Caco-2 (cell line): ENCODE measurements at places on chromosomes 13 and 19. TPM values are rescaled to one million over a fixed set of nuclear protein-coding genes. Genes with fewer than 3 reads are reported as not detected.

- H3K27me3 ChIP-seq: no peaks in the 10 kb centered on the region
- H3K4me3 ChIP-seq: no peak overlapping the region
- no peak overlapping the region for H3K27ac ChIP-seq
Observed at GRCh38 chr13:26847281-26847680, 86.7 kb upstream of the GPR12 start.

DNA sequence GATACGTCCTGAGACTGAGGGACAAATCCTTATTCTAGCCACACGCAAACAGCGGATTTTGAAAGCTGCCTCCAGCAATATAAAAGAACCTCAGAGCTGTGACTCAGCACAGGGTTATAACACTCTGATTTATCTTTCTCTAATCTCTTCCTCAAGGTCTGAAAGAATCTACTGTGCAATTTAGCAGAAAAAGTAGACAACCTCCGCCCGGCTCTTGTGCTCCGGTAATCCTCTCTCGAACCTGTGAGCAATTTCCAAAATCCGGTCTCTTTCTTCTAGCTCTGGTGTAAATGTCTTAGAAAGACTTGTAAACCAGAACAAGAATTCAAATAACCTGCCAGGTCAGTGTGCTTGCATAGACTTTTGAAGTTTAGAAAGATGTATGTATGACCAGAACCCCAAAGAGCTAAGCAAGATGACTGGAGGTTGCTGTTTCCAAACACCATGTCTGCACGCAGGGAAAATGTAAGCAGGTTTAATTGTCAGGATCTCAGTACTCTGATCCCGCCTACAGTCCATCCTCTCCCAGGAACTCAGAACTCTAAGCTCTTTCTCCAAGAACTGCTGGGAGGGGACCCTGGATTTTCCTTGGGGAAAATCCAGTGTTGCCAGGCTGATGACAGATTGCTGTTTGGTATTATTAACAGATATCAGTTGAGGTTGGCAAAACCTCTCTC, 338.1 kb downstream of the RFC3 start:
- no peaks in the 10 kb centered on the region for H3K36me3 ChIP-seq
- H3K27me3 ChIP-seq: no peaks in the 10 kb centered on the region
- peak; percentile 8 for DNase-seq
- no peak overlapping the region for H3K4me3 ChIP-seq

DNA sequence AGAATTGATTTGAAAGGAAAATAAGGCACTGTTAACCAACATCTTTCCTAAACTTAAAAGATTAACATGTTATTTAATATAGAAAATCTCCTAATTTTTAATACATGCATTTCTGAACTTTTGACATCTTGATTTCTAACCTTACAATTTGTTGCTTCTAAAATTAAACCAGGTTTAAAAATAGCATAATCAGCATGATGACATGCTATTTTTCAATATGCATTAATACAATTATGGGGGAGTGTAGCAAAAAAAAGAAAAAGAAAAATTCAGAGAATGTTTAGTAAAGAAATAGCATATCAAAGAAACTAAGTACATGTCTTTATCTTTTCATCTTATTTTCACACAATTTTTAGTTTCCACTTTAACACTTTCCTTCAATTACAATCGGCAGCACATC, 98.7 kb downstream of the PCDH9 start:
- H3K4me3 ChIP-seq: no peak overlapping the region
- no peaks in the 10 kb centered on the region for H3K4me1 ChIP-seq
- no peaks in the 10 kb centered on the region for H3K36me3 ChIP-seq
- H3K27ac ChIP-seq: no peak overlapping the region
- no peaks in the 10 kb centered on the region for H3K27me3 ChIP-seq
- DNase-seq: no peak

GRCh38 chr19:32748497-32748896, 28.9 kb downstream of the TDRD12 start:
- no peaks in the 10 kb centered on the region for H3K27me3 ChIP-seq
- no peak overlapping the region for H3K27ac ChIP-seq
- no peak for DNase-seq
- H3K4me1 ChIP-seq: no peaks in the 10 kb centered on the region

DNA sequence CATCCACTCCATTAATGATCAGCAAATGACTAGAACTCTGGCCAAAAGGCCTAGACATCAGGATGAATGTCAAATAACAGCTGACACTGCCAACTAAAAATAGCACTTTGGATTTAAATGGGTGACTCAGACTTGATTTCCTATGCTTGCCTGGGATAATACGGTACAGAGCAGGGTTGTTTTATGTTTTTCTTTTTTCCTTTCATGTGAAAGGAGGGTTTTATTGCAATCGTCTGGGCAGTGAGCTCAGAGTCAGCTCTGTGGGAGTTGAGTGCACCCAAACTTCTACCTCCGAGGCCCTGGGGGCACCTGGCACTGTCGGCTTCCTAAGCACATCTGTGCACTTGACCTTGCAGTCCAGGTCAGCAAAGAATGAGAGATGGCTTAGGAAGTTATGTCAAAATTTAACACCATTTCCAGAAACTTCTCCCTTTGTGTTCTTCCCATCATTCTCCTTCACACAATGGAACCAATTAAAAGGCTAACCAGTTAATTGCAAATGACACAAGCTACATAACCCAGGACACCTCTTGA, 134.1 kb downstream of the LACC1 start:
- no peak overlapping the region for H3K27ac ChIP-seq
- H3K4me1 ChIP-seq: no peaks in the 10 kb centered on the region
- no peak for DNase-seq
- no peaks in the 10 kb centered on the region for H3K27me3 ChIP-seq

METTL21C gene
- not detected in 2 replicates for total RNA-seq

- peak overlapping the region; percentile 45 for H3K4me3 ChIP-seq
- H3K27me3 ChIP-seq: no peaks in the 10 kb centered on the region
Observed at GRCh38 chr13:30466841-30467252, 1.1 kb upstream of the HMGB1 start.

DNA sequence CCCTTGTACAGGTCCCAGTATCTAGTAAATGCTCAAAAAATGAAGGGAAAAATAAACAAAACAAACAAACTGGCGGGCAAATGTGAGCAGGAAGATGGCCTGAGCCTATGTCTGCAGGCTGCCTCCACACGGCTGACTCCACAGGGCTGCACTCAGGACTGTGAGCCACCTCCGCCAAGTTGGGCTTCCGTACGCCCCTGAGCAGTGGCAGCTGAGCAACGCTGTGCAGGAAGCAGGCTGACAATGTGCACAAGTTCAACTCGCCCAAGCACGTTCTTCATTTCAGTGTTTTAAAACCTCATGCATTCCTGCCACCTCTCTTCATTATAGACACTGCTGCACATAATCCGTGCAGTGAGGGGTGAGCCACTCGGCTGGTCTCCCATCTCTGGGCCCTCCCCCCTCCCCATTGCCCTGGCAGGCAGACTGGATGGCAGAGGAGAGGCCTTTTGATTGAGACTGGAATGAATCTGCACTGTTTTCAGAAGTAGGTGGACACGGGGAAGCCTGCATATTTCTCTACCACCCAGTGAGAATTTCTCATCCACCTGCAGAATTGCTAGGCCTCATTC, 915.3 kb downstream of the UQCRFS1 start:
- H3K36me3 ChIP-seq: no peaks in the 10 kb centered on the region
- no peaks in the 10 kb centered on the region for H3K4me1 ChIP-seq
- H3K27me3 ChIP-seq: no peaks in the 10 kb centered on the region
- no peak for DNase-seq

GRCh38 chr19:18650021-18650390, 13.2 kb downstream of the KLHL26 start:
- no peak overlapping the region for H3K4me3 ChIP-seq
- no peak overlapping the region for H3K27ac ChIP-seq
- DNase-seq: no peak
- no peaks in the 10 kb centered on the region; the same call in 1 of the 2 replicates for H3K36me3 ChIP-seq
- H3K27me3 ChIP-seq: no peaks in the 10 kb centered on the region

ZNF486 gene
- 0.66 and 0.79 TPM in 2 replicates for total RNA-seq

GRCh38 chr13:18991060-18991459, 190.6 kb downstream of the TUBA3C start:
- no peak for DNase-seq
- no peaks in the 10 kb centered on the region for H3K4me1 ChIP-seq
- H3K27me3 ChIP-seq: no peaks in the 10 kb centered on the region
- no peak overlapping the region for H3K27ac ChIP-seq

- no peaks in the 10 kb centered on the region for H3K36me3 ChIP-seq
- DNase-seq: no peak
- peak overlapping the region; percentile 70 for H3K4me3 ChIP-seq
- H3K4me1 ChIP-seq: peaks cover 14% of the 10 kb centered on the region; the same call in 1 of the 2 replicates
- H3K27ac ChIP-seq: no peak overlapping the region
- H3K27me3 ChIP-seq: peaks cover 7% of the 10 kb centered on the region
Observed at GRCh38 chr13:99967869-99968520, 3.6 kb downstream of the ZIC5 start.

- H3K36me3 ChIP-seq: no peaks in the 10 kb centered on the region
- no peak overlapping the region for H3K27ac ChIP-seq
- no peak for DNase-seq
- H3K27me3 ChIP-seq: no peaks in the 10 kb centered on the region
Observed at GRCh38 chr13:113654175-113654560, 3.8 kb downstream of the ATP4B start.

GRCh38 chr13:82664183-82664582, 1218.1 kb downstream of the SLITRK1 start:
- no peaks in the 10 kb centered on the region for H3K36me3 ChIP-seq
- H3K27me3 ChIP-seq: no peaks in the 10 kb centered on the region
- no peak for DNase-seq
- no peaks in the 10 kb centered on the region for H3K4me1 ChIP-seq
- no peak overlapping the region for H3K27ac ChIP-seq

GRCh38 chr13:42574011-42574410, at the start of gene TNFSF11:
Gene TNFSF11, plus strand, starts transcription at chr13:42574152. Its CDS starts 152 bp downstream, at chr13:42574304.
- no peak for DNase-seq
- H3K27ac ChIP-seq: no peak within 1 kb of the TSS
- no peak within 1 kb of the TSS for H3K4me3 ChIP-seq

DNA sequence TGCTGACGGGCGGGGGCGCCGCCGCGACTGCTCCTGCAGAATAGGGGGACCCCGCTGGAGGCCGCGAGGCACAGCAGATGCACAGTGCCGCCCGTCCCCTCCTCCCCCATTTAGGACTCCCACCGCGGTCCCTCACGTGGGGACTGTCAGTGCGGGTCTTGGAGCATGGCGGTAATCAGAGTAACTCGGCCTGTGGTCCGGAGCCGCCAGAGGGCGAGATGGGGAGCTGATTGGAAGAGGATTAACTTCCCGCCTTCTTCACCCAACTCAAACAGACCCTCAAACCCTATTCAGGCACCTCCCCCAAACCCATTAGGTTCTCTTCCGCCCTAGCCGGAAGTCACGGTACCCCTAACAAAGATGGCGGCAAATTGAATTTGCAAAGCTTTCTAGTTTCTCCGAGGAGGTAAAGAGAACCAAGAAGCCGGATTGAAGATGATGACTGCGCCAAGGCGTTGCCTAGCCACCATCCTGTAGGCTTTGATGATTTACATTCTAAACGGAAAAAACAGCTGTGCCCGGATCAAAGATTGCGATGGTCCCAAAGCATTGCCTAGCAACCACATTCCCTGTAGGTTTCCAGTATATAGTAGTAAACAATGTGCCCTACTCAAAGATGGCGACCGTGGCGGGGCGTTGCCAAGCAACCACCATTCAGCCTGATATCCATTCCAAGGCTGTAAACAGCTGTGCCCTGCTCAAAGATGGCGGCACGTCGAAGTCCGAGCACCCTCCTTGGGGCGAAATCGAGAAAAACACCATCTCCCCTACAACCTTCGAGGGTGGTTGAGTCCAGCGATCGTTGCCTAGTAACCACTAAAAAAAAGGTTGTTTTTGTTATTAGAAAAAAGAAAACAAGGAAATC, at the start of gene FUZ:
FUZ (minus strand) TSS at position 296 of the 865 bp plus-strand sequence; CDS start at position 110, 186 bp downstream.
- no peaks in the 10 kb centered on the region for H3K36me3 ChIP-seq
- H3K4me1 ChIP-seq: peaks cover 5% of the 10 kb centered on the region; the same call in 1 of the 2 replicates
- no peak within 1 kb of the TSS for H3K4me3 ChIP-seq
- H3K27ac ChIP-seq: no peak within 1 kb of the TSS
- DNase-seq: peak; percentile 89

GRCh38 chr19:33740811-33741396, 55.8 kb upstream of the KCTD15 start:
- H3K36me3 ChIP-seq: no peaks in the 10 kb centered on the region
- peak; percentile 60 for DNase-seq
- no peak overlapping the region for H3K27ac ChIP-seq
- H3K4me3 ChIP-seq: no peak overlapping the region
- 0 out of 2 replicates have a peak, but pooled peaks cover 1% of the 10 kb centered on the region for H3K27me3 ChIP-seq

- DNase-seq: no peak
- no peaks in the 10 kb centered on the region for H3K36me3 ChIP-seq
- H3K4me1 ChIP-seq: no peaks in the 10 kb centered on the region
- H3K27me3 ChIP-seq: no peaks in the 10 kb centered on the region
- no peak overlapping the region for H3K27ac ChIP-seq
- H3K4me3 ChIP-seq: no peak overlapping the region
Observed at GRCh38 chr19:29003641-29004409, 209.1 kb downstream of the UQCRFS1 start.

GRCh38 chr19:850221-850978, 1.7 kb upstream of the ELANE start:
- no peak overlapping the region for H3K27ac ChIP-seq
- no peak overlapping the region for H3K4me3 ChIP-seq
- no peaks in the 10 kb centered on the region for H3K27me3 ChIP-seq
- no peaks in the 10 kb centered on the region for H3K4me1 ChIP-seq
- DNase-seq: peak; percentile 47
- H3K36me3 ChIP-seq: no peaks in the 10 kb centered on the region

GRCh38 chr19:36604656-36605100, 435 bp upstream of the ZNF382 start:
- H3K4me3 ChIP-seq: no peak overlapping the region
- H3K27ac ChIP-seq: no peak overlapping the region
- H3K36me3 ChIP-seq: no peaks in the 10 kb centered on the region
- no peaks in the 10 kb centered on the region for H3K4me1 ChIP-seq
- H3K27me3 ChIP-seq: no peaks in the 10 kb centered on the region

GRCh38 chr13:113153810-113154748, 4.4 kb upstream of the PROZ start:
- no peaks in the 10 kb centered on the region; the same call in 1 of the 2 replicates for H3K36me3 ChIP-seq
- peak; percentile 83 for DNase-seq
- H3K4me1 ChIP-seq: peaks cover 21% of the 10 kb centered on the region
- no peaks in the 10 kb centered on the region for H3K27me3 ChIP-seq
- peak overlapping the region; percentile 77 for H3K27ac ChIP-seq

MIR17HG gene
- total RNA-seq: 13.1 and 16.6 TPM in 2 replicates

- peaks cover 14% of the 10 kb centered on the region for H3K4me1 ChIP-seq
- peak overlapping the region; percentile 87 for H3K27ac ChIP-seq
- H3K27me3 ChIP-seq: no peaks in the 10 kb centered on the region
- H3K36me3 ChIP-seq: no peaks in the 10 kb centered on the region
Observed at GRCh38 chr19:48330012-48330681, 4.8 kb downstream of the EMP3 start.

- H3K36me3 ChIP-seq: no peaks in the 10 kb centered on the region
- H3K4me1 ChIP-seq: no peaks in the 10 kb centered on the region
Observed at GRCh38 chr13:39217471-39217870, 179.2 kb downstream of the NHLRC3 start.

MYH14 gene
- total RNA-seq: 78.3 and 89.8 TPM in 2 replicates

CFAP97D2 gene
- total RNA-seq: not detected in 2 replicates

- DNase-seq: no peak
- no peak overlapping the region for H3K4me3 ChIP-seq
- H3K27me3 ChIP-seq: no peaks in the 10 kb centered on the region
- H3K36me3 ChIP-seq: no peaks in the 10 kb centered on the region
Observed at GRCh38 chr13:23996456-23996855, 99.2 kb upstream of the C1QTNF9B start.
